ENCODE measurements at places on chromosomes 5 and 9. TPM values are rescaled to one million over a fixed set of nuclear protein-coding genes. Genes with fewer than 3 reads are reported as not detected.

Gene NUTM2G
- not detected for total RNA-seq

DNA sequence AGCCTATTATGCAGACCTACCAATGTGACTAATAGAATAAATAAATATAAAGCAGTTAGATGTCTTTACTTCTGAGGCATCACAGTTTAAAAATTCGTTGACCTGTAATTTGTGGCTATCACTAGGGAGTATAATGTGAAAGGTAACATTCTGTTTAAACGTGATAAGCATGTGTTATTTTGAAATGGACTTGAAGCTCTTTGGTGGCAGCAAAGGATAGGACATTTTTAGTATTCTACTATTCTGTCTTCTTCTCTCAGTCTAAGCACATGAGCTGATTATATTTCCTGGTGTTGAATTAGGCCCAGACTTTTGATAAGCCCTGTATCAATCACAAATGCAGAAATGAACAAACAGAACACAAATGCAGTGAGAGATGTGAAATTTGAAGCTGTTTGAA is 974.0 kb upstream of the CDH10 start:
- DNase-seq, result no peak

Gene LCN2
- 154 TPM for total RNA-seq

- peak; percentile 74 for DNase-seq
Measured at GRCh38 chr9:16191691-16192402, 639.0 kb downstream of the CCDC171 start.

Gene CYLC2
- not detected for total RNA-seq

Gene KDM3B
- total RNA-seq, result 25.6 TPM

GRCh38 chr9:80792726-80793125 is 896.6 kb downstream of the TLE1 start:
- no peak for DNase-seq

DNA sequence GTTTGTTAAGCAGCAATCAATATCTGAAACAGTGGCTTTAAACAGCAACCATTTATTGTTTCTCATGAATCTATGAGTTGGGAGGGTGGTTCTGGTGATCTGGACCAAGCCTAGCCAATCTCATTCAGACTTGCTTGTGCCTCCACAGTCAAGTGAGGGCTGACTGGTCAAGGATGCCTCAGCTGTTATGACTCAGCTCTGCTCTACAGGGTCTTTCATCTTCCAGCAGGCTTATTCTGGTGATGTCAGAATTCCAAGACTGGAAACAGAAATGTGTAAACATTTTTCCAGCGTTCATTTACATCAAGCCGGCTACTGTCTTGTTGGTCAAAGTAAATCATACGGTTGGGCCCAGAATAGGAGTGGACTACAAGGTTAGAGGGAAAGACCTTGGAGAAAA is 2.5 kb upstream of the PIP5K1B start:
- no peak for DNase-seq

DNA sequence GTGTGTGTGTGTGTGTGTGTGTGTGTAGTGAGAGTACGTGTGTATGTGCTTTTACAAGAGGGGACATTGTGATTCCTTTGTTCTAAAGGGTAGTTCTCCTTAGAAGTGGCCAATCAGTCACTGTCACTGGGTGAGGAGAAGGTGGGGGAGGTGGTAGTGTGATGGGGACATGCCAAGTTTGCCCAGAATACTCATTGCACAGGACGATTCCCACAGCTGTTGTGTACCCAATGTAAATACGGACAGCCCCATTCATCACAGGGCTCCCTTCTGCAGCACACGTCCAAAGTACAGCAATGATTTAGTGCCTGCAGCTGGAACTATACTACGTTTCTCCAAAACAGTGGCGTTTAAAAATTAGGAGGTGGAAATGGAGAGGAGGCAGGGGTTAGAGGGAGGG is 287.8 kb downstream of the TLR4 start:
- DNase-seq, result no peak

- DNase-seq, result peak; percentile 76
Measured at GRCh38 chr5:177378884-177379883, 5.0 kb upstream of the SLC34A1 start.

Gene RANBP3L
- not detected for total RNA-seq

- DNase-seq, result no peak
Measured at GRCh38 chr5:56059854-56060253, 65.1 kb upstream of the IL6ST start.

GRCh38 chr5:78592735-78593386 is 55.7 kb downstream of the LHFPL2 start:
- no peak for DNase-seq

Gene BTNL3
- not detected for total RNA-seq

GRCh38 chr5:109312695-109313094 is 97.1 kb downstream of the PJA2 start:
- DNase-seq, result no peak

Gene SLC34A3
- total RNA-seq, result 1.0 TPM

Gene ANKRD33B
- total RNA-seq, result 14.9 TPM

DNA sequence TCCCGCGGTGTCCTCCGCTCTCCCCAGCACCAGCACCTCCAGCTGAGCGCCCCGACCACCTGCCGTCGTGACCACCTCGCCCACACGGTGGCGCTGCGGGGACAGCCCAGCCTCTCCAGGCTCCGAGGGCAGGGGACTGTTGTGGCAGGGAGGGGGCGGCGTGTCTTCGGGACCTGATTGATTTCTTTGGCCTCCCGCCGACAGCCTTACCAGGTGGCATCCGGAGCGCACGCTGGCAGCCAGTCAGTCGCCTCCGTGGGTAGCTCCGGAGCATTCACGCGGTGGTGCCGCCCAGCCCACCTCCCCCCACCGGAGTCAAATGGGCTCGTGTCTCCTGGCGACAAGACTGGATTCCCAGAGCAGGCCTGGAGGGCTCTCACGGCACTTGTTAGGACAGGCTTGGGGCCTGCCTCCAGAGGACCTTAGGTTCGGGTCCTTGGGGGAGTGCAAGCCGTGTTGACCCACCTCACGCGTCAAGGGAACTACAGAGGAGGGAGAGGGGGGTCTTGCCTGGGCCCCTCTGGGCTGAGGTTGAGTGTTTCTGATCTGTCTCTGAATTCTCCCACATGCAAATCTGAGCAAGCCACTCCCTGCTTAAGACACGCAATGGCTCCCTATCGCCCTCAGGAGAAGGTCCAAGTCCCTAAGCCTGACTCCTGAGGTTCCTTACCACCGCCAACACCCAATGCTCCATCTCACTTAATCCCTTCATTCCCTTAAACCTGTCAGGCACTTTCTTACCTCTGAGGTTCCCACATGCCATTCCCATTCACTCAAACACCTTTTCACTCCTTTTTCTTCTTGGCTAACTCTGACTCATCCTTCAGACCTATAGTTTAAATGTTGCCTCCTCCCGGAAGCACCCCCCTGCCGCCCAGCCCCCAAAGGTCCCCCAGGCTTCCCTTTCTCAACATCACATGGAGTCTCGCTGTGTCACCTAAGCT is 51.2 kb upstream of the GGTA1 start:
- DNase-seq, result peak; percentile 77

- DNase-seq, result no peak
Measured at GRCh38 chr5:41211417-41211816, 1.9 kb downstream of the C6 start.

Gene OR1Q1
- total RNA-seq, result not detected

Gene NR4A3
- total RNA-seq, result 0.98 TPM

Gene SPATA31D4
- not detected for total RNA-seq

Gene SLC45A2
- not detected for total RNA-seq

GRCh38 chr9:137369061-137369787 is 53.7 kb downstream of the EXD3 start:
- no peak for DNase-seq

Gene PRPF4
- total RNA-seq, result 27.4 TPM

Gene OR1L4
- not detected for total RNA-seq

Gene NPDC1
- 33.3 TPM for total RNA-seq

- DNase-seq, result peak; percentile 31
Measured at GRCh38 chr5:79878721-79879336, 112.2 kb downstream of the MTX3 start.

Gene OMD
- not detected for total RNA-seq

Gene SEMA5A
- total RNA-seq, result 4.4 TPM

- DNase-seq, result no peak
Measured at GRCh38 chr9:108722396-108722795, 133.4 kb downstream of the ACTL7B start.

DNA sequence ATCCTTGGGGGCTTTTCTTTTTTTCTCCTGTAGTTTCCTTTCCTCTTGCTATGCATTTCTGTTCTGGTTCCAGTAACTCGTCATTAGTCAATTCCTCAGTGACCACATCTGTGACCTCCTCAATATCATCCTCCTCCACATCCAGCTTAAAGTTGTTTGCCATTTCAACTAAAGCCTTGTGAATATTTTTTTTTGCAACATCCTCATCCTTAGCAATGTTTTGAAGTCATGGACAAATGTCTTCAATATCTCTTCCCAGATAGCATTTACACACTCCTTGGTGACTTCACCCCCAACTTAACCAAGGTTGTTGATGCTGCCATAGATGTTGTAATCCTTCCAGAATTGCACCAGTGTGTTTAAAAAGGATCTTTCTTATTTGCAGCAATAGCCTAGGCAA is 14.7 kb upstream of the ADRB2 start:
- no peak for DNase-seq

- DNase-seq, result peak; percentile 70
Measured at GRCh38 chr9:35518981-35519679, 29.2 kb downstream of the RUSC2 start.

Gene DND1
- 0.75 TPM for total RNA-seq

Gene CDX1
- total RNA-seq, result not detected

- DNase-seq, result no peak
Measured at GRCh38 chr5:56160723-56161438, 72.2 kb downstream of the ANKRD55 start.

DNA sequence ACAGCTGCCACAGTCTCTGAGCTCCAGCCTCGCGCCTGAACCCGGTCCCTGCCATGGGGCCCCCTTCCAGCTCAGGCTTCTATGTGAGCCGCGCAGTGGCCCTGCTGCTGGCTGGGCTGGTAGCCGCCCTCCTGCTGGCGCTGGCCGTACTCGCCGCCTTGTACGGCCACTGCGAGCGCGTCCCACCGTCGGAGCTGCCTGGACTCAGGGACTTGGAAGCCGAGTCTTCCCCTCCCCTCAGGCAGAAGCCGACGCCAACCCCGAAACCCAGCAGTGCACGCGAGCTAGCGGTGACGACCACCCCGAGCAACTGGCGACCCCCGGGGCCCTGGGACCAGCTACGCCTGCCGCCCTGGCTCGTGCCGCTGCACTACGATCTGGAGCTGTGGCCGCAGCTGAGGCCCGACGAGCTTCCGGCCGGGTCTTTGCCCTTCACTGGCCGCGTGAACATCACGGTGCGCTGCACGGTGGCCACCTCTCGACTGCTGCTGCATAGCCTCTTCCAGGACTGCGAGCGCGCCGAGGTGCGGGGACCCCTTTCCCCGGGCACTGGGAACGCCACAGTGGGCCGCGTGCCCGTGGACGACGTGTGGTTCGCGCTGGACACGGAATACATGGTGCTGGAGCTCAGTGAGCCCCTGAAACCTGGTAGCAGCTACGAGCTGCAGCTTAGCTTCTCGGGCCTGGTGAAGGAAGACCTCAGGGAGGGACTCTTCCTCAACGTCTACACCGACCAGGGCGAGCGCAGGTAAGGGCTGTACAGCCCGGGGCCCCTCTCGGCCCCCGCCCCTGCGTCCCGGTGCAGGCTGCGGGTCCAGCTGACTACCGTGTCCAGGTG is 509 bp downstream of the LVRN start:
- DNase-seq, result no peak

GRCh38 chr9:5578698-5579085 is 50.2 kb upstream of the RIC1 start:
- peak; percentile 63 for DNase-seq

Gene POU4F3
- not detected for total RNA-seq

Gene MLANA
- total RNA-seq, result not detected

Gene SCGB3A1
- total RNA-seq, result not detected

- DNase-seq, result no peak
Measured at GRCh38 chr5:7755958-7756357, 95.0 kb downstream of the CFAP90 start.

- DNase-seq, result no peak
Measured at GRCh38 chr9:138040446-138041430, 163.2 kb downstream of the CACNA1B start.

- peak; percentile 64 for DNase-seq
Measured at GRCh38 chr5:107519900-107520354, 150.8 kb downstream of the EFNA5 start.

DNA sequence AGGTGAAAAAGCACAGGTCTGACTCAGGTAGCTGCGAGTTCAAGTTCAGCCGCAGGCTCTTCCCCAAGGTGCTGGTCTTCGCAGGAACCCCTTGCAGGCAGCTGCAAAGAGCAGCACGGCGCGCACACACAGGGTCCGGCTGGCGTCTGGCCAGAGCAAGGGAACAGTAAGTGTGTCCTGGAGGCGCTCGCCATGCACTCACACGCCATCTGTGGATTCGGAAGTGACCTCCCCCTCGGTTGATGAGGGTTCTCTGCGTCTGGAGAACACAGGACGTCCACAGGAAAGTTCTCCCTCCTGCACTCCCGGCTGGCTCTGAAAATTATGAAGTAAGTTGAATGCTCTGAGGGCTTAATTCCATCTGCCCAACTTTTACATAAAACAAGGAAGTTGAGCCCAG is 14.0 kb upstream of the EGFL7 start:
- no peak for DNase-seq

DNA sequence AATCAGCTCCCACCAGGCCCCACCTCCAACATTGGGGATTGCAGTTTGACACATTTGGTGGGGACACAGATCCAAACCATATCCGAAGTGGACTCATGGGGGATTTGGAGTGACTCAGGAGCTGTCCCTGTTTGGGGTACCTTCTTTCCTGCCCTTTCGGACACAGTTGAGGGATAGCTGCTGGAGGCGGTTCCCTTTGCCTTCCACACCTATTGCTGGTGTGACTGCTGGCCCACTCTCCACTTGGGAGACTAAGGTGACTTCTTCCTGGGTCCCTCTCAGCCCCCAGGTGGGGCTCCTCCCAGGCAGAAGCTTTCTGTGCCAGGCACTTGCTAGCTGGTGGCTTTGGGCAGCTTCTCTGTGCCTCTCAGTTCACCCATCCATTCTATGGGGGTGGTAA is 26.6 kb downstream of the LAMC3 start:
- DNase-seq, result no peak

GRCh38 chr5:127568166-127568565 is 50.7 kb downstream of the PRRC1 start:
- DNase-seq, result no peak

DNA sequence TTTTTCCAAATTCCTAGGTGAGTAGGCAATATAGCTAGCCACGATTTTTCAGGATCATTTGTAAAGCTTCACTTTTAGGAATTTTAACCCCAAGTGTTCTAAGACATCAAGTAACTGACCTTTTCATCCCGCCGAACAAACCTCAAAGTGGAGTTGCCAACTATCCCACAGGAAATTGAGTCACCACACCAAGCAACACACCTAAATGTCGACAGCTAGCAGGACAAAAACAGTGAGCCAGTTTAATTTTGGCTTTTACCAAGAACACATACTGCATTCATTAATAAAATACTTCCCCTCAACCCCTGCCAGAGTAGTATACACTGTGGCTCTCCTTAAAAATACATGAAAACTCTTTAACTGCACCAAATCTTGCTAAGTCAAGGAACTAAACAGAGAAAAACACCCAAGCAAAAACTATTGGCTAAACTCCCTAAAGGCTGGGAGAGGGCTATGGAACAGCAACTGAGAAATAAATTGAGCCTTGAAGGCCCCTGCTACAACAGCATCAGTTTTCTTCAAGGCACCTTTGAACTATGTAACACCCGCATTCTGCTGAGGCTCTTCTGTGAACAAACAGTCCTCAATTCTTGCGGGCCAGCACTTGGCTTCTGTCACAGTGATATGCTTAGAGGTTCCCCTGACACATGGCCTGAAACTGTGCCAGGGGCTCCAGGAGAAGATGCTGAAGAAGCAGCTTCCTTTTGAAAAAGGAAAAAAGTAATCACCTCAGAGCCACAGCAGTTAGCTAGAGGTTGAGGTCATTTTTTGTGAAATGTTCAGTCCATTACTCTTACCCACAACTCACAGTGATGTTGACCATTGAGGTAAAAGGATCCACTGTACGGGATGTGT is 459.6 kb downstream of the RAB3C start:
- DNase-seq, result peak; percentile 70
